ENCODE measurements at places on chromosomes 1 and 21.

DNA sequence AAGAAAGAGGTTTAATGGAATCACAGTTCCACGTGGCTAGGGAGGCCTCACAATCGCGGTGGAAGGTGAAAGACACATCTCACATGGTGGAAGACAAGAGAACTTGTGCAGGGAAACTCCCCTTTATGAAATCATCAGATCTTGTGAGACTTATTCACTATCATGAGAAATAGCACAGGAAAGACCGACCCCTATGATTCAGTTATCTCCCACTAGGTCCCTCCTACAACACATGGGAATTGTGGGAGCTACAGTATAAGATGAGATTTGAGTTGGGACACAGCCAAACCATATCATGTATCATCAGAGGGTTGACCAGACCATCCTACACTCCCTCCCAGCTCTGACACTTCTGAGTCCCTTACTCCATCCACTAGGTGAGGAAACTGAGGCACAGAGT lies 143.9 kb upstream of the KLHDC7A start:
- no peak for DNase-seq

DNA sequence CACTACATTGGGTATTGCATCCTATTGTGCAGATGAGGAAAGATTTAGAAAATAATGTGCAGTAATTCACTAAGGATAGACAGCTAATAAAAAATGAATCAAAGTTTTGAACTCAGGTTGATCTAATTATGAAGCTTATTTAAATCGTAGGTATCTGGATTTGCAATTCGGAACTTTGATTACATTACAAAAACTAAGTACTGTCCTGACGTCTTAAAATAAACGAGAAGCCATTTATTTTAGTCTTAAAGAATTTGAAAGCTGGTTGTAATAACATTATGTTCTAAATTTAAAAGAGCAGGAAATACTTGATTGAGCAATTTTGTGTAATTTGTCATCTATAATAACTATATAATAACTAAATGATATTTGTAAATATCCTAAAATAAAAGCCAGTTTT lies 235.9 kb downstream of the TPR start:
- no peak for DNase-seq

GRCh38 chr1:2307064-2307605 lies 79.0 kb downstream of the SKI start:
- DNase-seq: no peak

GRCh38 chr1:35577071-35577998 lies 4.2 kb downstream of the TFAP2E start:
- DNase-seq: peak; percentile 83

- no peak for DNase-seq
Measured at GRCh38 chr1:234262007-234262753, 111.1 kb upstream of the COA6 start.

- peak; percentile 86 for DNase-seq
Measured at GRCh38 chr1:64917328-64917861, 49.0 kb downstream of the JAK1 start.

GRCh38 chr21:29581393-29581792 lies 282.7 kb downstream of the BACH1 start:
- no peak for DNase-seq

- DNase-seq: no peak
Measured at GRCh38 chr1:61047061-61047460, 35.3 kb upstream of the NFIA start.

DNA sequence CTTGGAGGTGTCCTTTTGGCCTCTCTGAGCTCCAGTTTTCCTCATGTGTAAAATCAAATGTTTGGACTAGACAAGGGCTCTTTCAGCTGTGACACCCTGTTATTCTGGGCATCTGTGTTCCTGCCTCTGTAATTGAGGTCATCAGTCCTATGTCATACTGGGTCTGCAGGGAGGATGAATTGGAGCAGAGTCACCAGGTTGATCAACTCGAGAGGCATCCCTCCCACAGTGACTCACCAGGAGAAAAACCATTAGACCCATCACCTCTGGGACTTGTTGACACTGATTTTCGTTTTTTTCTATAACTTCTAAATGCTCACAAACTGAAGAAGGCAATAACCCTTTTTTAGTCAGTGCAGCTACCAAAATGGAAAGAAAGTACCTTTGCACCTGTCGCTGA lies 82.2 kb downstream of the ST6GALNAC5 start:
- DNase-seq: no peak

- DNase-seq: peak; percentile 52
Measured at GRCh38 chr1:5977494-5978444, 14.5 kb downstream of the NPHP4 start.

GRCh38 chr1:26938004-26938658 lies 16.6 kb downstream of the NUDC start:
- DNase-seq: no peak

- DNase-seq: no peak
Measured at GRCh38 chr1:56819387-56819899, at the start of gene FYB2. Gene FYB2, minus strand, starts transcription at chr1:56819404. Its CDS starts 114 bp downstream, at chr1:56819290.

- DNase-seq: no peak
Measured at GRCh38 chr1:89815611-89816010, 5.2 kb upstream of the LRRC8D start.

DNA sequence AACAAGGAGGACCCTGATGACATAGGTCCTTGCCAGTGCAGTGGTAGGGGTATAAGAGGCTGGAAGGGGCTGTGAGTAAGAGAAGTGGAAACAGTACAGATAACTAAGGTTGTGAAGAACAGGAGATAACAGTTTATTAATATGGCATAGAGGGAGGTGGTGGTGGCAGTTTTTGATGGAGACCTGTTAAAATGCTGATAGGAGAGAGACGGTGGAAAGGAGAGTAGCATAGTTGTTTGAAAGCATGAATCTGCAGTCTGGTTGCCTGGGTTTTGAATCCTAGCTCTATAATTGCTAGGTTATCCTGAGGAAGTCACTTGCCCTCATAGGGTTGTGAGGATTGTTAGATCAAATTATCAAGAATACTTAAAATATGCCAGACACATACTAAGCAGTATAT lies 19.4 kb downstream of the LRRC41 start:
- no peak for DNase-seq

DNA sequence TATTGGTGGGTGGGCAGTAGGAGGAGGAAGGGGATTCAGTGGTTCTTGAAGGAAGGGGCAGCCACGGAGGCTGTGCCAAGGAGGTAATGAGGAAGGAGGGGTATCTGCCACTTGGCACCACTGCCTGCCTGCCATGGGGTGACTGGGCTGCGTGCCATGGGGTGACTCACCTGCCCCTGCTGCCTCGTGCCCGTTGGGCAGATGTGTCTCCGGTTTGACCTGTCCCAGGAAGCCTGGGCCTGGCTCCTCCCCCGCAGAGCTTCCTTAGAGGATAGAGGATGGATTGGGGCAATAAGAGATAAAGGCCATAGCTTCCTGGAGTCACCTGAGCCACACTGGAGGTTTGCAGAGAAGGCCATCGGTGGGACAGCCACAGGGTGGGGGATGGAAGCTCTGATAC lies 1.7 kb downstream of the PADI3 start:
- no peak for DNase-seq

GRCh38 chr1:76782809-76783208 lies 84.5 kb upstream of the ST6GALNAC5 start:
- DNase-seq: no peak

- DNase-seq: no peak
Measured at GRCh38 chr1:7247791-7248548, 462.7 kb downstream of the CAMTA1 start.

GRCh38 chr1:29550119-29550841 lies 314.0 kb downstream of the PTPRU start:
- DNase-seq: peak; percentile 68

GRCh38 chr1:64894438-64895196 lies 71.7 kb downstream of the JAK1 start:
- DNase-seq: no peak

DNA sequence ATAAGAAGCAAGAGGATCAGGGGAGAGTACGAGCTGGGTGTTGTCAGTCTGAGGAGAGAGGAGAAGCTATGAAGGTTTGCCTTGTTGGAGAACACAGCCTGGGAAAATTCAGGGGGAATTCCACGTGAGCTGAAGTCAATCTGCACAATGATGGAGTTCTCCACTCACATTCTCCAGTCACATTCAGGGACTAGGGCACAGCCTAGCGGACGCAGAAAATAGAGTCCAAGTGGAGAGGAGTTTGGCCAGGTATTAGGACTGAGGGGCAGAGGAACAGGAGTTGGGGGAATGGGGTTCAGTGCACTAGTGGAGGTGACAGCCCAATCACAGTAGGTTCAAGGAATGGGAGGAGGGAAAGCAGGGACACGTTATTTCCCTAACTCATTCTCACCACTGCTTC lies 124.0 kb downstream of the KCNH1 start:
- DNase-seq: no peak

DNA sequence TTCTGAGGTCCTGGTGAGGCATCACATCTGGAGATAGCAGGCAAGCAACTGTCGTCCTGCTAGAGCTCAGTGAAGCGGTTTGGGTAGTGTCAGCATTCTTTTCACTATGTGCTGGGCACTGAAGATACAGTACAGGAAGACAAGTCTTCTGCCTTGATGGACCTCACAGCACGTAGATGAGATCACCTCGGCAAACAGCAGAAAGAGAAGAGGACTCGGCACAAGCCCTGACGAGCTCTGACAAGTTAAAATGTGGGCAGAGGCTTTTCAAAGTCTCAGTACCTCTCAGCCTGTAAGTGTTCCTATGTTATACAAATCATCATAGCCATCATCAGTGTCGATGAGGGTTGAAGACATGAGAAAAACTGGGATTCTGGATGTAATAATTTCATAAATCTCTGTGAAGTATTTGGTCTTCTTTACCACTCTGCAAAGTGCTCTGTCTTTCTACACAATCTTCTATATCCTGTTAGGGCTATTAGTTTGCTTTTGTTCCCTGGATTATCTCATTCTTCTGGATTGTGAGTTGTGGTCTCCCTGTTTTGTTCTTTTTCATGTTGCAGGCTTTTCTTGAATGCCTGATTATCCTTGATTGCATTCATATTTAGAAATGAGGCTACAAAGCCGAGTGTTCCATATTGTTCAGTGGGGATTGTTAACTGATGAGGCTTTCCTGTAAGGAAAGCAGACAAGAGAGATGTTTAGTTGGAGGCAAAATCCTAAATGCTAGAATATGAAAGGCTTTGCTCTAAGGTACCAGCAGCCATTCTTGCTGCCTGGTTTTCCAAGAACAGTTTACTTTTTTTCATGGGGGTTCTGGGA lies 24.2 kb downstream of the MAEL start:
- DNase-seq: no peak

DNA sequence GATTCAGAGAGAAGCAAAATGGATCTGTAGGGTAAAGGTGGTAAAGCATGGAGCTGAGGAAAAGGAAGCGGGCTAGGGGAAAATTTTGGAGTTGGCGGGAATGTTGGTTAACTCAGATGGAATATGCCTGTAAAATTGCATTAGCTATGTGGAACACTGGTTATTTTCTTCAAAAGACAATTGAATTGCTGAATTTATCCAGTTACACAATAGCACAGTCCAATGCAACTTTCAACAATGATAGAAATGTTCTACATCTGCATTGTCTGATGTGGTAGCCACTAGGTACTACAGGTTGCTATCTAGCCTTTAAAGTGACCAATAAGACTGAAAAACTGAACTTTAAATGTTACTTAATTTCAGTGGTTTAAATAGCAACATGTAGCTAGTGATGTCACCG lies 315.2 kb downstream of the ASTN1 start:
- no peak for DNase-seq

- no peak for DNase-seq
Measured at GRCh38 chr1:223152399-223152798, 9.4 kb upstream of the TLR5 start.

- DNase-seq: no peak
Measured at GRCh38 chr1:229689273-229689672, 63.2 kb downstream of the URB2 start.

GRCh38 chr1:111832521-111833155 lies 76.9 kb downstream of the DDX20 start:
- no peak for DNase-seq

DNA sequence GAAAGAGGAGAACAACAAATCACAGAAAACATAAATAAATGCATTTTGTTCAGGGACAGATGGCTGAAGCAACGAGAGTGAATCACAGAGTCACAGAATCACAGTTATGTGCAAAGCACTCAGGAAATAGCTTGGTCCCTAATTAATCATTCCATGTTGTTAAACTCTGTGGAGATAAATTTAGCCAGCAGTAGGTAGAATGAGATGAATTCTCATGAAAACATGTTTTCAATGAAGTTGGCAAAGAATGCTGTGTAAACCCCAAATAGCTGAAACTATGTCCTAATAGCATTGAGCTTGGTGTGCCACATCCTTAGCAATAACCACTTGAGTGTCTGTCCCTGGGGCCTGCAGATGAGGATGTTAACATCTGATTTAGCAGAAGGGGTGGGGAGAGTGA lies 20.4 kb downstream of the LEPR start:
- DNase-seq: no peak

DNA sequence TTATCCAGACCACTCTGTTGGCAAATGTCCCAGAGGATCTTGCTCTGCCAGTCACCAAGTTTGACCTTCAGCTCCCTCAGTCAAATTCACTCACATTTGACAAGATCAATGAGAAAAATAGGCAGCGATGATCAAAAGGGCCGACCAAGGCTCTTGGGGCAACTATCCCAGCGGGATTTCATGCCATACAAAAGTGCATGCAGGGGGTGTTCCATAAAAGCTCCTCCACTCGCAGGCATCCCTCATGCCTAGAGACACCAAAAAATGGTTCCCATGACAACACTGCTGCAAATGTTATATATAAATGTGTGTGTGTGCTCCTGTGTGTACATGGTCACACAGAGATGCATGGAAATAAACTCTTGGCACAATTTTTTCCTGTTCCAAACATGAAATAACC lies 16.2 kb upstream of the EIF4G3 start:
- DNase-seq: no peak

DNA sequence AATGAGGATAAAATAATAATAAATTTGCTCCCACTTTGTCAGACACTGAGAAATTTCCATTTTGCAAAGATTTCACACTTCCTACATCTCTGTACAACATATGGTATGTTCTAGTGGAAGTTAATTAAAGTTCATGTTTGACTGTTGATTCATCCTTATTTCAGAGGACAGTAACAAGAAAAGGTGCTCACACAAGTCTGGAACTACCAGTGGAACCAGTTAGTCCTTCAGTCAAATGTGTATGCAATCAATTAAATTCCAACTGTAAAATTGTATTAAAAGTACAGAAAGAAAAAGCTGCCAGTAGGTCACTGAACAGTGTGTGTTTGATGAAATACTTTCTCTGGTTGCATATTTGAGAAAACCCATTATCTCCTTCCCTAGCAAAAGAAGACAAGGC lies 496.0 kb upstream of the PKN2 start:
- no peak for DNase-seq

DNA sequence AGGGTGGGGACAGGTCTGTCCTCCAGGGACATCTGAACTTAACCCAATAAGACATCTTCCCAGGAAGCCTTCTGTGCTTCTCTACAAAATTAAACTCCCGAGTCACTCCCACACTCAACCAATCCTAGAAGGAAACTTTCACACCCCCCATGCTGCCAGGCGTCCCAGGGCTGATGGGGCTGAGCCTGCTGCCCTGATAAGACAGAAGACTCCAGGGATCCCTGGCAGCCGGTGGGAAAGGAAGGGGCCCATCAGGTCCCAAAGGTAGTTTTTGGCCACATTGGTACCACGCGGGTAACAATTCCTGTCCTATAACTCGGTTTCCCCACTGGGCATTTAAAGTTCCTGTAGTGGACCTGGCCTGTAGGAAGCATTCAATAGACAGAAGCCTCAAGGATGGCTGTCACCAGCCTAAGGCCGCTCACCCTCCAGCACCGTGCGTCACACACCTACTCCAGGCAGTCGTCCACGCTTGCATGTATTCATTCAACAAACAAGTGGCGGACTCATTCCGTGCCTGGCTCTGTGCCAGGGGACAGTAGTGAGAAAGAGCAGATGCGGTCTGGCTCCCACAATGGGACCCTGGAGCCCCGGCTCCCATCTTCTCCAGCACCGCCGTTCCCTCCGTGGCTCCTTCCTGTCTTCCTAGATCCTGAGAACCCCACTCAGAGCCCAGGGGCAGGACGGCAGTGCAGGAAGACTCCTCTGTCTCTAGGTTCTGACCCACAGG lies 465.2 kb downstream of the NPHP4 start:
- DNase-seq: peak; percentile 79
